ENCODE measurements at places on chromosomes 12 and 14.

DNA sequence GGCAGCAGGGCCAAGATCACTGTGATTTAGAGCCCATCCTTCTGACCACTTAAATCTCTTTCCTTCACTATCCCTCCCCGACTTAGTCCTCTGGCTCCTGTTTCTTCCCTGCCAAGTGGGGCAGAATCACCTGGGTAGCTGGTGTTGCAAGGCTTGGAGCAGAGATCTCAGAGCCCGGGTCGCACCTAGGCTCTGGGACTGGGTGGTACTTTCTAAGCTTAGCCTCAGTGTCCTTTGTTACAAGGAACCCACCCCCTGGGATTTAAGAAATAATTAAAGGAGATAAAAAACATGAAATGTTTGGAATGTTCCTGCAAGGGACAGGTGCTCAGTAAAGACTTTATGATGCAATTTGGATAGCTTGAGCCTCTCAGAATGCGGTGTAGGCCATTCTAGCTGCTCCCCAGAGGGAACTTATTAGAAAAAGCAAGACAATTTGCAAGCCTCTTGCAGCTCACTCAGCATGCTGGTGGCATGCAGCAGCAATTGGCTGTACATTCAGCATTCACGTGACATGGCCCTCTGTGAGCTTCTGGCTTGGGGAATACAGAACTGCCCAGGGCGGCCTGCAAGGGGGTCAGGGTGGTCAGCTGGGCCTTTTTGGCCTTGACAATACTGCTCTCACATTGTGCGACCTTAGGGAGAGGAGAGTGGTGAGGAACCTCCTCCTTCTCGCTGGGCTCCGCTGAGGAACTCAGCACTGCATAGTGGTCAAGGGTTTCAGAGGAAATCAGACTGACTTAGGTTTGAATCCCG lies 16.8 kb downstream of the C14orf132 start:
- DNase-seq: no peak

- no peak for DNase-seq
Measured at GRCh38 chr14:47012533-47013280, 361.1 kb upstream of the RPL10L start.

DNA sequence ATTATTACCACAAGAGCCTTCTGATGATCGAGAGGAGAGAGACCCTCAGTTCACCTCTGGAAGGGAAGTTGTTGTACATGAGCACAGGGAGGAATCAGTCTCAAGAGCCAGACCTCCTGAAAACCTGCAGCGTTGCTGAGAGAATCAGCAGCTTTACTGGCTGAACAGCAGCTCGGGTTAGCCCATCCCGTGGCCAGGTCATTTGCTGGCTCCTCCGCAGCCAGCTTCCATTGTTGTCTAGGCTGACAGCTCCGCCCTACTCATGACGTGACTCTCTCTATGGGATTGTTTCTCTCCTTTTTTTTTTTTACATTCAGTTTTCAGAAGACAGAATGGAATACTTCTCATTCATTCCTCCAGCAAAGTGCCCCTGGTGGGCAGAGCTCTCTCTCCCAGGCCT lies 69.9 kb downstream of the TGFB3 start:
- no peak for DNase-seq

- DNase-seq: no peak
Measured at GRCh38 chr14:31968956-31969698, 108.0 kb upstream of the ARHGAP5 start.

- DNase-seq: no peak
Measured at GRCh38 chr14:36454599-36455240, 65.3 kb downstream of the NKX2-1 start.

DNA sequence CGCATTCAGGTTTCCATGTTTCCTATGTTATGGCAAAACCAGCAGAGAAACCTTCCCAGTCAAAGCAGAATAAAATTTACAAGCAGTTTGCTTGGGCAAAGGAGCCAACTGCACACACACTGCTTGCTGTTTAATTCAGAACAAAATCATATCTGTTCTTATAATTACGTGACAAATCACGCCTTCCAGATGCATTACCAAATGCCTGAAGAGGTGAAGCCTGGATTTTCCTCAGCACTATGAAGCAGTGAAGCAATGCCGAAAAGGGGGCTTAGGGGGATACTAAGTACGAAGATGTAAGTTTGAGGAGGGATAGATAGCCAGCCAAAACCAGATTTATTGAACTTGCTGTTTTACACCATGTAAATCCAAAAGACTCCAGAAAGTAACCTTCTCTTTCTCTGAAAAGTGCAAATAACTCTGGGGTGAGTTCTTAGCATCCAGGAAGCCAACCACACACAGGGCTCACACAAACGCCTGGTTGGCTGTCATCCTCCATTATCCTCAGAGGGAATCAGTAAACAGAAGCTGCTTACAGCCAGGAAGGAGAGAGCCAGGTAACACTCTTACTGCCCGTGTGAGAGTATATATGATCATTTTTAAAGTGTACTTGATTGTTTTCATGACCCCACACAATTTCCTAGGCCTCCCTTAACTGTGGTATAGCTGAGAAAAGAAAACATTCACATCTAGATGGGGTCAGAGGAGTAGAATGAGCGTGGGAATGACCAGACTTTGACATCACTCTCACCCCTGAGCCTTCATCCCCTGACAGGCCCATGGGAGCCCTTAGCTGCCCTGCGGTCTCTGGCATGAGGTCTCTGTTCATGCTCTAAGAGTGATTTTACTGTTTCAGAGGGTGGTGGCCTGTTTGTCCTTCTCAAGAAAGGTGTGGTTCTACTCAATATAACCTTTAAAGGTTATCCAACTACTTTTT lies 442.5 kb downstream of the EGLN3 start:
- no peak for DNase-seq

DNA sequence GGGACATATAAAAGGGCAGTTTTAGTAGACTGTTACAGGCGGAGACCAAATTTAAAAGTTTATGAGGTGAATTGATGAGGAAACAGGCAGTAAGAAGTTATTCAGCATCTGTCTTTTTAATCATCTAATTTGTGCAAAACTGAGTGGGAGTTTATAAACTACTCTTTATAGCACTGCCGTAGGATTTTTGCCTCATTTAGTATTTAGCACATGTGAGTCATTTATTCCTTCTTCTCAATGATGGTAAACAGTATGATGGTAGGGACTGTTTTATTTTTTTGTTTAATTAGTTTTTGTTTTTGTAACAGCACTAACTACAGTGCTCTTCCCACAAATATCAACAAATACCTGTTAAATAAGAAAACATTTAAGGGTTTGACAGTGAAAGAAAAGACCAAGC lies 20.6 kb downstream of the TOGARAM1 start:
- no peak for DNase-seq

DNA sequence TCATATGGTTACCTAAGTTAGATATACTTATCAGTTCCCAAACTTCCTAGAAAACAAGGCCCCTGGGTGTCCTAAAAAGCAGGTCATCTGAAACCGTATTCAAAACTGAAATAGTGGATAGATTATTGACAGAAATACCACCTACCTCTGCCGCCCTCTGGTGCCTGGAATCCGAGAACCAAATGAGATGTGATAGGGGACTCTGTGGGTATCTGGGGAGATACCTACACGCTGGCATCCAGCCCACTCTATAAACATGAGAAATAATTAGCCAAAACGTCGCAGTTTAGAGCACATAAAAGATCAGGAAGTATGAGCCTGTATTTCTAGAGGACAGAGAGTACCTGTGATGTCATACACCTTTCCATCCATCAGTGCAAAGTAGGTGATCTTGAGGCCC lies 4.4 kb downstream of the ORMDL2 start:
- DNase-seq: no peak
